Thyroid gland (tissue), 4 donors: ENCODE measurements at places on chromosomes 5 and 9. TPM values are rescaled to one million over a fixed set of nuclear protein-coding genes. Genes with fewer than 3 reads are reported as not detected.
A peak's percentile ranks its signal among the peaks of the same experiment; 100 is the strongest.

- DNase-seq, result no peak
Measured at GRCh38 chr5:158660726-158661125, 439.0 kb downstream of the EBF1 start.

DNA sequence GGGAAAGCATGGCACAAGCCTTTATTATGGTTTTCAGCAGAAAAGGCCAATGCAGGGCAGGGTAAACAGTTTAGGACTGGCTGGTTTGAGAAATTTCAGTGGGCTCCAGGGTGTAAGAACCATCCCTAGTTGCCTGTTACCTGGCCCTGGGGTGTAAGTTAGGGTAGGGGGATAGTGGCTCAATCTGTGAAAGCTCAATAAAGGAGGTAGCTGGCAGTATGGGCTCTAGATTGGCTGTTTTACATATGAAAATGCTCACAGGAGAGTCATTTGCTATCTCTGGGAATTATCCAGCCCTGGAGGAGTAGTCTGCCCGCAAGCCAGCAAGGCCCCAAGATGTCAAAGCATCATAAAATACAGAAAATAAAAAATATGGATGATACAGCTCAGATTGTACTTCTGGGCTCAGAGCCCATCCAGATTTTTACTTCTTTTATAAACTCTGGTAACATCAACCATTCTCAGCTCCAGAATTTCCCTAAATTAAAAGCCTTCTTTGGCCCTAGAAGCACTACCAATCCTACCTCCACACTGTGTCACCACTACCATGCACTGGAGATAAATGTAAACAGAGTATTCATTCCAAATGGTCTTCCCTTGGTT, 31.1 kb downstream of the SSBP2 start:
- DNase-seq, result no peak

The EQTN gene
- total RNA-seq, result not detected

DNA sequence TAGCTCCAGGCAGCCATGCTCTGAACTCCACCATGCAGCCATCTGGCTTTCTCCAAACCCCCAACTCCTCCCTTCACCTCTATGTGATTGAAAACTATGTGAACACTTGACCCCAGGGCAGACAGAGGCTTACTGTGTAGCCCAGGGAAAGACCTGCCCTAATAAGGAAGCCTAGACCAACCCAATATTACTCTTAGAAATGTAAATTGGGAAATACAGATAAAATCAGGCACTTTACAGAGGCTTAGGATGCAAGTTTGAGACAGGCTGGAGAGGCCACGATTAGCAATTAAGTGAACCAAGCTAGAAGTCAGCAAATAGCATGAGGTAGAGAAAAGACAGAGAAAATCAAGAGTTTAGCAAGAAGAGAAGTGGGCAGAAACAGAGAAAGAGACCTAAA, 141.7 kb upstream of the ABCA1 start:
- DNase-seq, result no peak

DNA sequence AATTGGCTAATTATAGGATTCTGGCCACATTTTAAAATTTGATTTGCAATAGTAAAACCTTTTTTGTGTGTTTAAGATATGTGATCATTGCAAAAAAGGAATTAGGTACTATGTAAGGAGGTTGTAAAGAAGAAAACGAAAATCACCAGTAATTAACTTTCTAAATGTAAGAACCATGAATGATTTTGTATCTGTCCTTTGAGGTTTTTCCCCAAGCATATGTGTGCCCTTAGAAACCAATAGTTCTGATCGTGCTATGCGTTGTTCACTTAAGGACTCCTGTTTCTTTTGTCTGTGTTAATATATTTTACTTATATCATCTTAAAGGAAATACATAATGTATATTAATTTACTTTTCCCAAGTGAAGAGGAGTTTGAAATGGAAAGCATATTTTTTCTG, 410.2 kb downstream of the PSAT1 start:
- DNase-seq, result no peak

The CRHBP gene
- 3.1 TPM for total RNA-seq

The NUDT12 gene
- total RNA-seq, result 26.9 TPM

DNA sequence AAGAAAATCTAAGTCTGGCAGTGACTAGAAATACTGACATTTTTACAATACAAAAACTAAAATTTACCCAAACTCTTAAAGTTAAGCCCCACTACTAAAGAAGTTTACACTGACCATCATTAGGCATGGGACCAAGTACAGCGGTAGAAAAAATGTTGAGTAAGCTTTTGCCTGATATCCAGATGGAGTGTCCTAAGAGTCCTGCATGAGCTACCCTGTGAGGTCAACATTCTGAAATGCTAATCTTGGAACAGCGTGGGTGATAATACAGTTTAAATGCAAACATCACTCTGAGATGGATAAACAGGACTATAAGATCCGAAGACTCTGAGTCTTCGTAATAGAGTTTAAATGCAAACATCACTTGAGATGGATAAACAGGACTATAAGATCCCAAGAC, 189.7 kb downstream of the DCP2 start:
- no peak for DNase-seq

The HTR1A gene
- total RNA-seq, result 1.1 TPM

- peak; percentile 89 for DNase-seq
Measured at GRCh38 chr9:130680836-130681768, 12.5 kb upstream of the EXOSC2 start.

DNA sequence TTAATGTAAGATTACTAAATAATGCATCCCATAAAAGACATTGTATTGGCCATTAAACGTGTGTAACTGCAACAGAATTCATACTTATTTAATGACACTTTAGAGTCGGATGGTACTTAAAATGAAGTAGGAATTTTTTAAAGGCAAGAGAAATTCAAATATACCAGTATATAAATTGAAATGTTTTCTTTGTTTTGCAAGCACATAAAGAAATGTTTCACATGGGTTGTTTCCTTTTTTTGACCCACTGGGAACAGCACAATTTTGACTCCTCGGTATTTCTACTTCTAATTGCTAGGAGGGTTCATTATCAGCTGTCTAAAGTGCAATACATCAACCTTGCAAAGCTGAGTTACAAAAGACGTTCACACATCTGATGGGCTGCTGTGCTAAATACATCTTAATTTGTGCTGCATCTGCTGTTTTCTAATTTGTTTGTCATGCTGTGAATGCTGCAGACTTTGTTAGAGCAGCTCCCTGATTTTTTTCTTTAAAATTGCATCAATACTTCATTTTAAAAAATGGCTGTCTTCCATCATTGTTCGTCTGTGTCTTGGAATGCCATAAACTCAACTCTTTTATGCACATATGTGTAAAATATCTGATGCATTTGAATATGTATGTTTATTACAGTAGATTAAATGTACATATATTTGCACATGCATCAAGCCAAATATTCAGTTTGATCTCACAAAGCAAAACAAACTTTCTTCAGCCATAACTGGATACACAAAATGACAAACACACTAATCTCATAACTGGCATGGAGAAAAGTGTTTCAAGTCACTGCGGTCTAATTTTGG, 454.0 kb upstream of the GRAMD2B start:
- no peak for DNase-seq

DNA sequence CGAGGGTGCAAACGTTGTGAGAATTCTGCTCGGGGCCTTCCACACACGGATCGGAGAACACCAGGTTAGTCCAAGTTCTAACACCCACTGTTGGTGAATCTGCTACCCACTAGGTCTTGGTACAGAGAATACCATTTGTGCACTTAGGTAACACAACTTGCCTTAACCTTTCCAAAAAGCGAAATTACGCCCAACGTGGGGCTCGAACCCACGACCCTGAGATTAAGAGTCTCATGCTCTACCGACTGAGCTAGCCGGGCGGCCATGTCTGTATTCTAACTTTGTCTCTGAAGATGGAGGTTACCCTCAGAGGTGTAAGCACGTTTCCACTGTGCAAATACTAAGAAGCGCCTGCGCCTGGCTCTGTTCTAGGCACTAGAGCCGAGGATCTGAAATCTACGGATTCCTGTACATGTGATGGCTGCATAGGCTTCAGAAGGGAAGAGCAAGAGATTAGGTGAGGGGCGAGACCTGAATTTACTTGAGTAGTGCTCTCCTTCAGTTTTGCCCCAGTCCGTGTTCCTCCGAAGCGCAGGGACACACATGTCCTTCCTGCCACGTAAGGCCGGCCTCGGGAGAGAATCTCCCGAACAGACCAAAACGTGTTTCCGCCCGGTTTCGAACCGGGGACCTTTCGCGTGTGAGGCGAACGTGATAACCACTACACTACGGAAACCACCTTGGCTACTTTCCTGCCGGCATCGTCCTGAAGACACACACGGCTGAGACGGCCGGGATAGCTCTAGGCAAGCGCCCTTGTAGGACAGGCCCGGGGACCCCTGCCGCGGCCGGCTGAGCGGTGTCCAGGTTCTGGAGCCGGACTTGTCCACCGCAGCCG, 1.1 kb upstream of the TRIM41 start:
- peak; percentile 95 for DNase-seq

The CSF2 gene
- not detected for total RNA-seq

GRCh38 chr5:72860499-72860898, 44.0 kb downstream of the TNPO1 start:
- DNase-seq, result no peak

The SLC6A7 gene
- not detected for total RNA-seq

DNA sequence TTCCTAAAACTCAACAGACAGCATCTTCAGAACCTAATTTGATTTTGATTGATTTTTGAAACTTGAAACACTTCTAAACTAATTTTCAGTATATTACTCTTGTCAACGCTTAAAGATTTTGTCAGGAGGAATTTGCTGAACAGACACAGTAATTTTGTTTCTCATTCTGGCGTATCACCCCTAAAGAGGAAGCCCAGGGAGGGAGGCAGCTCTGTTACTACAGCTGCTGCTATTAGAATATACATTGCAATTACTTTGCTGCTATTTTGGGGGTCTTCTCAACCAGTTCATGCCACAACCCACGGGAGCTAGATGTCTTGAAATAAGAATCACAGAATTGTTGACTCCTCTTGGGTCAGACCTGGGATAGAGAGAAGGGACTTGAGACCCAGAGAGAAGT, 122.6 kb downstream of the TLR4 start:
- DNase-seq, result no peak

DNA sequence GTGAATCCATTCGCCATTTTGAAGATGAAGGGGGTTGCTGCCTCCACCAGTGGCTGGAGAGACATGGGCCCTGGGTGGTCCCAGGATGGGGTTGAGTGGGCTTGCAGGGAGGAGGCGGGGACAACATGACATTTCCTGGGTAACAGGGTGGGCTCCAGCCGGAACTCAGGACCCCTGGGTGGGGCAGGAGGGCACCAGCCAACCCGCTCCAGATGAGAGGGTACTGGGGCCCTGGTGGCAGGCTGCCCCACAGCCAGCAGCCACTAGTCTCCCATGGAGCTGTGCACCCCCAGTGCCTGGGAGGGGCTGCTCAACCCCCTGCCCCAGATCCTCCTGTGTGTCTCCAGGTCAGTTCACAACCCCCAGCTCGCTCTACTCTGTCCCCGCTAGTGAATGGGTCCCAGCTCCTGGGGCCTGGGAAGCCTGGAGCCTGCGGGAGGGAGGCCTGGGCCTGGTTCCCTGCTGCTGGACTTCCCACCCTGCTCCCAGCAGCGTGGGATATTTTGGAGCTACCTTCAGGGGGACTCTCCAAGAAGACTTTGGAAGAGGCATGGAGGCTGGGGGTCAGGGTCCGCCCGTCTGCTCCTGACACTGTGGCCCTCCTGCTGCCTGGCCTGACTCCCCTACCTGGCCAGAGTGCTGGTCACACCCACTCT, 55.9 kb downstream of the AHRR start:
- DNase-seq, result no peak

The CCDC152 gene
- 2.5 TPM for total RNA-seq

DNA sequence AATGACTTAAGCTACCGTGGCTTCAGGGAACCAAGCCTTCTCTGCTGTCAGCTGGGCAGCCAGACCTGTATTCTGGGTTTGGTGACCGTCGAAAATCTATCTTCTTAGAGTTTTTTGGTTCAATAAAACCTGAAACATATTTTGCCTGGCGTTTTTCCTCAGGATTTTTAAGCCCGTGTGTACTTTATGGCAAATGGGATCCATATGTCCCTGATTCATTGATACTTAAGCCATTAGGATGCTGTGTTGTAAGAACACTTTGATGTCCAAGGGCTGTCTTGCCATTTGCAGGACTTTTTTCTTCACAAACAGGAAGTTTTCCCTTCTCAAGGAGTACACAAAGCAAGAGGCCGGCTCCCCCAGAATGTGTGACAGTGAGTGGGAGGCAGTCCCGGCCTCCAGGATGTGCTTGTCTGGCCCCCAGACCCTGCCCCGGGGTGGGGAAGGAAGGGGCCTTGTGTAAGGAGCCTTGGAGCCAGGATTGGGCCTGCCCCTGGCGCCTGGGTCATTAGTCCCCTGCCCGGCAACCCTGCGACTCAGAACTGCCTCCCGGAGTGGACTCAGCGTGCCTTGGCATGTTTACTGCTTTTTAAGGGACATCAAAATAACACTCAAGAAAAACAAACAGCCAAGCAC, 83.4 kb upstream of the SMIM23 start:
- no peak for DNase-seq

DNA sequence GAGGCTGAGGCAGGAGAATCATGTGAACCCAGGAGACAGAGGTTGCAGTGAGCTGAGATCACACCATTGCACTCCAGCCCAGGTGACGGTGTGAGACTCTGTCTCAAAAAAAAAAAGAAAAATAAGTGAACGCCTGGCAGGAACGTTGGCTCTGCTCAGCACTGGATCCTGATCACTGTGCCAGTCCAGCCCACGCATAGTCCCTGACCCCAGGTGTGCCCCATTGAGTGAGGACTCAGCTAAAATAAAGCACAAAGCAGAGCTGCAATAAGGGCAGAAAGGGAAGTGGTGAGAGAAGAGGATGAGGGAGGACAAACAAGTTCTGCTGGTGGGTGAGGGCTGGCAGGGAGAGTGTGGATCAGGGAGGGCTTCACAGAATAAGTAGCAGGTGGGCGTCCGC, 4.3 kb downstream of the GRHPR start:
- DNase-seq, result no peak

- DNase-seq, result no peak
Measured at GRCh38 chr5:109192555-109193281, 217.1 kb downstream of the PJA2 start.

The EEIG1 gene
- 22.2 TPM for total RNA-seq

DNA sequence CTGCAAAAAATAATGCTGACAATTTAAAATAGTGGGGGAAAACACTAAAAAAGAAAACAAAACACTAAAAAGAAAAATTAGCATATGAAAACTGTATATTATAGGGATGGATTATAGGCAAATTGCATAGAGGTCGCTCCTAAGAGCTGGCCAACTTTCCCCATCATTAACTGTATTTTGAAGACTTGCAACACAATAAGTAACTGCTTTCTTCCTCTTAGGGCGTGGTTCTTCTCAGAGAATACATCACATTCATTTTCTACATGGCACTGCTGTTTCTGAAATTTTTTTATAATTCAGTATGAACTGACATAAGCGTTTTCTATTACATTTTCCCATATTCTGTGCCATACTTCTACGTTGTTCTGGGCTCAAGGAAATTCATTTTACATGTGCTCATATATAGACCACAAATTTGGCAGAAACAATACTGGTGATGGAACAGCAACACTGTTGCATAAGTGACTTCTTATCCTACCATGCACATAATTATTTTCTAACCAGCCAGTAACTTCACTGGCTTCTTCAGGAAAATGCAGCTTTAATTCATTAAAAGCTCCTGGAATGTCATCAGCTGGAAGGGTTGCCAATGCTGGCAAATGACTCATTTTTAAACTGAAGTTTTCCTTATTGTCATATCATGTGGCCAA, 171.2 kb upstream of the DMAC1 start:
- DNase-seq, result no peak

- no peak for DNase-seq
Measured at GRCh38 chr5:178078197-178079010, 34.9 kb upstream of the N4BP3 start.
